T-helper 1 cell treated with Interleukin-12 subunit alpha and Interleukin-12 subunit beta and Interleukin-4 antibody, amounts not matched to agents 30 ng/mL and 1 ng/mL, for 36 hours (primary cell): ENCODE measurements at places on chromosomes 7 and 10. TPM values are rescaled to one million over a fixed set of nuclear protein-coding genes. Genes with fewer than 3 reads are reported as not detected.

The OSBPL3 gene
- total RNA-seq, result 73.2 and 74.0 TPM in 2 replicates

The PITRM1 gene
- 54.9 and 58.6 TPM in 2 replicates for total RNA-seq

The ITIH5 gene
- not detected in 2 replicates for total RNA-seq

The DNA2 gene
- total RNA-seq, result 36.3 and 38.1 TPM in 2 replicates

The LLCFC1 gene
- total RNA-seq, result not detected in 2 replicates

The OGDHL gene
- total RNA-seq, result 0.12 TPM in 1 of 2 replicates, not detected in the other

The GLUD1 gene
- 108 and 110 TPM in 2 replicates for total RNA-seq

The MKI67 gene
- total RNA-seq, result 219 and 221 TPM in 2 replicates

The LIPK gene
- not detected in 2 replicates for total RNA-seq

The HGF gene
- 0.44 and 0.54 TPM in 2 replicates for total RNA-seq

The CACNB2 gene
- 0.05 TPM in 1 of 2 replicates, not detected in the other for total RNA-seq

The TRIM50 gene
- total RNA-seq, result not detected in 2 replicates

The EPHB6 gene
- 6.4 and 7.8 TPM in 2 replicates for total RNA-seq

The DLX6 gene
- not detected in 2 replicates for total RNA-seq

The CAMK2B gene
- total RNA-seq, result 0.27 TPM in 1 of 2 replicates, not detected in the other

The LAMB1 gene
- not detected in 2 replicates for total RNA-seq

The NPY gene
- total RNA-seq, result not detected in 2 replicates

The ADCY1 gene
- total RNA-seq, result 7.5 and 7.8 TPM in 2 replicates

The SORCS1 gene
- not detected in 2 replicates for total RNA-seq

The EGR2 gene
- total RNA-seq, result 22.4 and 22.9 TPM in 2 replicates

The PON1 gene
- total RNA-seq, result not detected in 2 replicates

The AMZ1 gene
- total RNA-seq, result 0.17 and 0.27 TPM in 2 replicates

The CPED1 gene
- 0.15 TPM in 1 of 2 replicates, not detected in the other for total RNA-seq

The TMEM273 gene
- total RNA-seq, result 11.1 and 11.2 TPM in 2 replicates

The CPA4 gene
- total RNA-seq, result not detected in 2 replicates

The ADRA2A gene
- total RNA-seq, result not detected in 2 replicates

The SRRT gene
- 229 and 233 TPM in 2 replicates for total RNA-seq

The SH2D4B gene
- total RNA-seq, result 0.10 and 0.17 TPM in 2 replicates

The IMMP2L gene
- 10.4 and 16.9 TPM in 2 replicates for total RNA-seq

The ZNF467 gene
- total RNA-seq, result not detected in 2 replicates

The DUS4L gene
- total RNA-seq, result 9.6 and 11.2 TPM in 2 replicates

The C7orf25 gene
- 3.7 and 4.1 TPM in 2 replicates for total RNA-seq

The HSPA12A gene
- 0.05 and 0.10 TPM in 2 replicates for total RNA-seq

The DYNC1I1 gene
- total RNA-seq, result not detected in 2 replicates

The AKR1C8 gene
- 1.4 and 1.9 TPM in 2 replicates for total RNA-seq

The GCK gene
- 0.15 TPM in 1 of 2 replicates, not detected in the other for total RNA-seq

The ERCC6 gene
- total RNA-seq, result 21.0 and 21.5 TPM in 2 replicates

The IFIT5 gene
- 31.6 and 32.1 TPM in 2 replicates for total RNA-seq

The TIMM23B gene
- total RNA-seq, result 21.8 and 23.5 TPM in 2 replicates

The GSDME gene
- total RNA-seq, result 3.8 and 3.9 TPM in 2 replicates

The EGFR gene
- total RNA-seq, result not detected in 2 replicates

The ERV3-1 gene
- 12.6 and 14.8 TPM in 2 replicates for total RNA-seq
